ENCODE measurements at places on chromosomes 5 and 9.

GRCh38 chr5:118989816-118990215 lies 1.5 kb upstream of the DTWD2 start:
- no peak for DNase-seq

GRCh38 chr5:51650824-51651223 lies 267.6 kb downstream of the ISL1 start:
- no peak for DNase-seq

GRCh38 chr9:89418474-89418845 lies 79.5 kb downstream of the SEMA4D start:
- no peak for DNase-seq

DNA sequence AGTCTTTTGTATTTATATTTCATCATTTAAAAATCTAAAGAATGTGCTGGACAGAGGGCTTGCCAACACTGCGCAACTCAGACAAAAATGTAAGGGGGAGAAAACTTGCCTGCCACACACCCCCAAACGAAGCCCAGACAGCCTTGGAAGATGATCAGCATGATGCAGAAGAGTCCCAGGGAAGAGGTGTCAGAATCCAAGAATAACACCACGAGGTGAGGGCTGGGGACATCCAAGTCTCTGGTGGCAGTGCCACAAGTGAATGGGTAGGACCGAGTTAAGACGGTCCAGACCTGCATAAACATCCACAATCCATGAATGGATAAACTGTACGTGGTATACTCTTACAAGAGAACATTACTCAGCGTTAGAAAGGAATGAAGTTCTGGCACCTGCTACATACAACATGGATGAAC lies 10.4 kb downstream of the EPB41L4B start:
- DNase-seq, result no peak

DNA sequence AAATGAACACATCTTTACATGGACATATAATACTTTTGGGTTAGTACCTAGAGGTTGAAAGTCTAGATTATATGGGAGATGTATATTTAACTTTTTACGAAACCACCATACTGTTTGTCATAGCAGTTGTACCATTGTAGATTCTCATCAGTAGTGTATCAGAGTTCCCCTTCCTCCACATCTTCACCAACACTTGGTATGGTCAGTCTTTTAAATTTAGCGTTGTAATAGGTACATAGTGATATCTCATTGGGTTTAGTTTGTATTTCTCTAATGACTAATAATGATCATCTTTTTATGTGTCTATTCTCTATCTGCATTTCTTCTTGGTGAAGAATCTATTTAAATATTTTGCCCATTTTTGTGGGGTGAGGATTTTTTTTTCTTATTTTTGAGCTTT lies 137.5 kb downstream of the NR3C1 start:
- no peak for DNase-seq

- DNase-seq, result no peak
These were observed 5.5 kb downstream of the RNU6ATAC start for GRCh38 chr9:134158753-134159392.

GRCh38 chr9:113888336-113888735 lies 12.2 kb downstream of the ZNF618 start:
- no peak for DNase-seq

- DNase-seq, result no peak
These were observed 205.9 kb downstream of the ANXA1 start for GRCh38 chr9:73357607-73358006.

DNA sequence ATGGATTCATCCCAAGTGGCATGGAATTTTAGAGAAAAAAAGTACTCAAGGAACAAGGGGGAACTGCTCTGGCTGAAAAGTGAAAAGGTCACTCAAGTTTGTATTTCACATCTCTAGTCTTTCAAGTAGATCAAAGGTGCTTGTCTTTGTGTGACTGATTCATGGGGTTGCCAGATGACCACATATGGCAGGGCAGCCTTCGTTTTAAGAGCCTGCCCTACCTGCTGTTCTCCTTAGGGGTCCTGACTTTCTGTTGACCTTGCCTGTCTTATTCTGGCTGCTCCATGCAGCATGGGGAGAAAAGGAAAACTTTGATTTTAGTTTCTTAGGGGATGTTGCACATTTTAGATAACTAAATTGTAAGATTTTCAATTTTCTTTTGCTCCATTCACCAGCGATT lies 877.7 kb downstream of the TLE1 start:
- DNase-seq, result no peak

- DNase-seq, result no peak
These were observed 98.1 kb upstream of the ERBIN start for GRCh38 chr5:65828022-65828896.

DNA sequence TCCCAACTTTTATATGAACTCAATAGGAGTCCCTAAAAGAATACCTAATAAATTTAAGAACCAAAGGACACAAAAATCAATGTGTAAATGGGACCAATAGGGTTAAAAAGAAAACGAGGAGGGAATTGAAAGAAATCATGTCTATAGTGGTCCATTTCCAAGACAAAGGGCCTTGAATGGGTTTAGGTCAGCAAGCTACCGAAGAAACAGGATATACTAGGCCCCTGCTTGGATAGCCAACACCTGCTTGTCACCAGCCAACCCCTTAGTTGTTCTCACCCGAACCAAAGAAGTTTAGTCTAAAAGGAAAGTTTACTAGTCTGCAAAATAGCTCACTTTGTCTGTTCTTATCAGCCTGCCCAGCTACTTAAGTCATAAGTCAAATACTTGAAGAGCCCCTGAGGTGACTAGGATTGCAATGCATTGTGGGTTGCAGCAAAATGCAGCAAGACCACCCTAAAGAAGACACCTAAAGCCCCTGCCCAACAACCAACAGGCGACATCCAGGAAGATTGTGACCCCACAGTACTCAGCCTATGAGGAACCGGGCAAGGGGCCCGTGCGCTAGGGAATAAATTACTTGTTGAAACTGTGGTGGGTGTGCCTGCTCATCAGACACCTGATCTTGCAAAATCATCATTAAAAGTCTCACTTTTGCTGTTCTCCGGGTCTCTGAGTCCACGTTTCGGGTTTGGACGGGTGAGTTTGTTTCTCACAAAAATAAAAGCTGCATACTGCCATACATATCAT lies 183.9 kb upstream of the PPP1R26 start:
- DNase-seq, result no peak

- DNase-seq, result no peak
These were observed 4.5 kb downstream of the EGR1 start for GRCh38 chr5:138469540-138470321.

GRCh38 chr9:130406278-130406895 lies 38.4 kb upstream of the ASS1 start:
- DNase-seq, result no peak

GRCh38 chr9:20012232-20012631 lies 223.4 kb upstream of the SLC24A2 start:
- DNase-seq, result no peak

Data from CD4-positive, alpha-beta memory T cell (primary cell).